ENCODE measurements at places on chromosomes 7 and 10. TPM values are rescaled to one million over a fixed set of nuclear protein-coding genes. Genes with fewer than 3 reads are reported as not detected.
A peak's percentile ranks its signal among the peaks of the same experiment; 100 is the strongest.

CRYGN gene
- total RNA-seq, result not detected

KNDC1 gene
- total RNA-seq, result 7.1 TPM

CLRN3 gene
- total RNA-seq, result not detected

GIMAP7 gene
- 45.0 TPM for total RNA-seq

SMO gene
- total RNA-seq, result 6.0 TPM

ANKRD2 gene
- total RNA-seq, result 1.1 TPM

MYPN gene
- total RNA-seq, result not detected

MCM7 gene
- total RNA-seq, result 55.7 TPM

DNA sequence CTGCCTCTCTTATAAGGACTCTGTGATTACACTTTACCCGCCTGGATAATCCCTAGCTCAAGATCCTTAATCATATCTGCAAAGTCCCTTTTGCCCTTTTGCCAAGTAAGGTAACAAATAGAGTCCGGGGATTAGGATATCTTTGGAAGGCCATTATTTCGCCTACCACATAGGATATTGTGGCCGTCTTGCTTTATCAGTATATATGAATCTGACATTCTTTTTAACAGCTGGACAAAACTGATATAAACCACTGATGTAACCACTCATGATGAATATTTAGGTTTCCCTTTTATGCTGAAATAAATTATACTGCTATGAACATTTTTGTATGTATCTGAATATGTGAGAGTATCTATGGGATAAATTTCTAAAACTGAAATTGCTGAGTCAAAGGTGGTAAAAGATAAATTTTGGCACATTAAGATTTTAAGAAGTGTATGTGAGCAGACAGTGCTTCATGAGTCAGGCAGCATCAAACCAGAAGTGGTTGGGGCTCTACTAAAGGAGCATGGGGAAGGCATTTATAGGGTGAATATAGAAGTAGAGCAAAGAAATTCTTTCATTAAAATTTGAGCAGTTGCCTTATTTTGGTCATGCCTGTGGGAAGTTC is 44.7 kb downstream of the AVL9 start:
- H3K36me3 ChIP-seq, result peaks cover 14% of the 10 kb centered on the region
- peaks cover 6% of the 10 kb centered on the region for H3K4me1 ChIP-seq
- DNase-seq, result no peak
- no peak overlapping the region for H3K4me3 ChIP-seq
- H3K27me3 ChIP-seq, result no peaks in the 10 kb centered on the region

- peaks cover 11% of the 10 kb centered on the region for H3K36me3 ChIP-seq
- H3K27ac ChIP-seq, result peak overlapping the region; percentile 78
- H3K4me3 ChIP-seq, result peak overlapping the region; percentile 11
These were observed 20.0 kb downstream of the XPNPEP1 start for GRCh38 chr10:109902992-109903947.

DNA sequence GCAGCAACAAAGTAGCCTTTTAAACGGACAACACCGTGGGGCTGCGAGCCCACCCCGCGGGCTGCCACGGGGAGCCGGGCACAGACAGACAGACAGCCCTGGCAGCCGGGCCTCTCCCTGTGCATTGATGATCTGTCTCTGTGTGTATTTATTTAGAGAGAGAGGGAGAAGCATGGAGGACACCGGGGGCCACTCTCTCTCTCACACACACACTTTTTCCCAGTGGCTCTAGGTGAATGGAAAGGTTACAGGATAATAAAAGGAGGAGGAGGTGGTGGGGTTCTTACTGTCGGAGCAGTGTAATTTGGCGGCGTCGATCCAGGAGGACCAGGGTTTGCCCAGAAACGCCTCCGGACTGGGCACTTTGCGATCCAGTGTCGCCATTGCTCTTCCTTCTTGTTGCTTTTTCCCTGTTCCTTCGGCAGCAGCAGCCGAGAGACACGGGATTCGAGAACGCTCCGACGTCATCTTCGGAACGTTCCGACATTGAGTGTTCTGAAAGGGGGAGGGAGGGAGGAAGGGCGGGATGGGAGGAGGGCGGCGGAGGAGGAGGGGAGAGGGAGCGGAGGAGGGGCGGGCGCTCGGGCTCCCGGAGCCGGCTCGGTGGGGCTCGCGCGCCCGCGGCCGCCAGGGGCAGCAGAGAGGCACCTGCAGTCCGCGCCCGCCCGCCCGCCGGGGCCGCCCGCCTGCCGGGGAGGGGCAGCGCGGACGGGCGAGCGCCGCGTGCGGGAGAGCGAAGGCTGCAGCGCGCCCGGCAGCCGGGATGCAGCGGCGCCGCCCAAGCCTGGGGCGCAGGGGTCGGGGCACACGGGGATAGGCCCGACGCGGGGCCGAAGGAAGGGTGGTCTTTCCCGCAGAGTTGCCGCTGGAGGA is at the start of gene ATXN7L1:
Gene ATXN7L1 (minus strand): TSS at position 509 of the 873 bp plus-strand sequence. CDS start 41 bp downstream, at position 468.
- H3K36me3 ChIP-seq, result no peaks in the 10 kb centered on the region
- peak within 1 kb of the TSS; percentile 66 for H3K27ac ChIP-seq
- peaks cover 10% of the 10 kb centered on the region for H3K4me1 ChIP-seq
- peak within 1 kb of the TSS; percentile 82 for H3K4me3 ChIP-seq
- H3K27me3 ChIP-seq, result no peaks in the 10 kb centered on the region

- H3K36me3 ChIP-seq, result no peaks in the 10 kb centered on the region
- peaks cover 24% of the 10 kb centered on the region for H3K27me3 ChIP-seq
- H3K4me3 ChIP-seq, result no peak overlapping the region
- no peak for DNase-seq
These were observed 1.3 kb downstream of the AFAP1L2 start for GRCh38 chr10:114402871-114403540.

GRCh38 chr7:151376218-151376902 is 33.5 kb downstream of the WDR86 start:
- H3K36me3 ChIP-seq, result peaks cover 77% of the 10 kb centered on the region
- no peak overlapping the region for H3K27ac ChIP-seq
- H3K4me1 ChIP-seq, result peaks cover 7% of the 10 kb centered on the region
- peaks cover 4% of the 10 kb centered on the region for H3K27me3 ChIP-seq

GRCh38 chr7:34723866-34724490 is 66.0 kb downstream of the NPSR1 start:
- peaks cover 6% of the 10 kb centered on the region for H3K4me1 ChIP-seq
- DNase-seq, result no peak
- H3K27me3 ChIP-seq, result no peaks in the 10 kb centered on the region
- H3K36me3 ChIP-seq, result no peaks in the 10 kb centered on the region
- H3K27ac ChIP-seq, result no peak overlapping the region

GRCh38 chr10:77504873-77505257 is 132.7 kb downstream of the KCNMA1 start:
- peak; percentile 48 for DNase-seq
- no peaks in the 10 kb centered on the region for H3K27me3 ChIP-seq
- no peaks in the 10 kb centered on the region for H3K4me1 ChIP-seq
- peak overlapping the region; percentile 56 for H3K27ac ChIP-seq

GRCh38 chr10:85859859-85860258 is 506.7 kb downstream of the GRID1 start:
- H3K36me3 ChIP-seq, result no peaks in the 10 kb centered on the region
- H3K27me3 ChIP-seq, result no peaks in the 10 kb centered on the region
- no peak overlapping the region for H3K4me3 ChIP-seq
- no peak overlapping the region for H3K27ac ChIP-seq
- DNase-seq, result no peak

DNA sequence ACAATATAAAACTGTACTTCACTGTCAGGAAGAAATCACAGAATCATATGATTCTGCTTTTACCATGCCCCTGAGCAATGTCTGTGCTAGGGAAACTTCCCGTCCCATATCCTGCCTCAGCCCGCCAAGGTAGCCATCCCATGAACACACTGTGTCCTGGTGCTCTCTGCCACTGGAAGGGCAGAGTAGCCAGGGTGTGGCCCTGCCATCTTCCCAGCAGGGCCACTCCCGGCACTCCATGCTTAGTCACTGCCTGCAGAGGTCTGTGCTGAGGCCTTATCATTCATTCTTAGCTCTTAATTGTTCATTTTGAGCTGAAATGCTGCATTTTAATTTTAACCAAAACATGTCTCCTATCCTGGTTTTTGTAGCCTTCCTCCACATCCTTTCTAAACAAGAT is 31.8 kb downstream of the AP3M1 start:
- H3K4me3 ChIP-seq, result no peak overlapping the region
- no peaks in the 10 kb centered on the region for H3K4me1 ChIP-seq
- H3K27me3 ChIP-seq, result no peaks in the 10 kb centered on the region
- no peak for DNase-seq

GRCh38 chr7:142516038-142516501 is 233.2 kb upstream of the PRSS1 start:
- H3K27me3 ChIP-seq, result no peaks in the 10 kb centered on the region
- H3K36me3 ChIP-seq, result no peaks in the 10 kb centered on the region
- DNase-seq, result no peak
- H3K27ac ChIP-seq, result no peak overlapping the region
- H3K4me3 ChIP-seq, result no peak overlapping the region

GRCh38 chr7:16114633-16115032 is 306.7 kb downstream of the CRPPA start:
- H3K4me3 ChIP-seq, result no peak overlapping the region
- H3K4me1 ChIP-seq, result no peaks in the 10 kb centered on the region
- no peaks in the 10 kb centered on the region for H3K27me3 ChIP-seq
- no peaks in the 10 kb centered on the region for H3K36me3 ChIP-seq
- no peak for DNase-seq
- H3K27ac ChIP-seq, result no peak overlapping the region

GRCh38 chr7:151454932-151455530 is 15.1 kb upstream of the CRYGN start:
- H3K4me3 ChIP-seq, result no peak overlapping the region
- no peaks in the 10 kb centered on the region for H3K27me3 ChIP-seq
- peaks cover 9% of the 10 kb centered on the region for H3K4me1 ChIP-seq
- DNase-seq, result peak; percentile 18
- H3K36me3 ChIP-seq, result no peaks in the 10 kb centered on the region

DNA sequence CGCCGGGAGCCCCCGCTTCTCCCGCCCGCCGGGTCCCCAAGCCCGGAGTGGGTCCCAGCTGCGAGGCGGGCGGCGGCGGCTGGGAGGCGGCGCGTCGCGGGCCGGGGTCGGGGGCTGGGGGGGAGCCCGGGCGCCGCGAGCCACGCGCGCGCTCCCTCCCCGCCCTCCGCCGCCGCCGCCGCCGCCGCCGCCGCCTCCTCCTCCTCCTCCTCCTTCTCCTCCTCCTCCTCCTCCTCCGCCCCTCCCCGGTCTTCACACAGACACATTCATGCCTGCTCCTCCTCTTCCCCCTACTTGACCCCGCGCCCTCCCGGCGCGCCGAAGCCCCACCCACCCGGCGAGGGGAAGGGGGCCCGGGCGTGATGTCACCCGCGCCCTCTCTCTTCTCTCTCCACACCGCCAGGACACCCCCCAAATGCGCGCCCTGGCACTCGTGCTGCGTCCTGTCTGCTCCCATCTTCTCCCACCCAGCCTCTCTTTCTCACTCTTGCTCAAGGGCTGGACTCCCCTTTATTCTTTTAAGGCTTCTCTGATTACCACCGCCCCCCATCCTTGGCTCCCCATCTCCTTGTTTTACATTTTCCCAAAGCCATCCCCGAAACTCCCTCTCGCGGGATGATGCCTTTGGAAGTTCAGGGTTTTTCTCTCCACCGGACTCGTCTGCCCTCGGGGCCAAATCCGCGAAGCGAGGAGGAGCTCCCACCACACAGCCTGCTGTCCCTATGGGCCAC is 967 bp upstream of the GLI3 start:
- no peak for DNase-seq
- peaks cover 31% of the 10 kb centered on the region for H3K4me1 ChIP-seq
- H3K27me3 ChIP-seq, result no peaks in the 10 kb centered on the region
- no peaks in the 10 kb centered on the region for H3K36me3 ChIP-seq
- H3K4me3 ChIP-seq, result peak overlapping the region; percentile 73

GRCh38 chr7:85638394-85638793 is 451.5 kb upstream of the SEMA3D start:
- no peak overlapping the region for H3K27ac ChIP-seq
- no peak overlapping the region for H3K4me3 ChIP-seq
- no peaks in the 10 kb centered on the region for H3K27me3 ChIP-seq
- no peaks in the 10 kb centered on the region for H3K36me3 ChIP-seq
- no peaks in the 10 kb centered on the region for H3K4me1 ChIP-seq

GRCh38 chr10:48465860-48466521 is 138.9 kb downstream of the ARHGAP22 start:
- no peaks in the 10 kb centered on the region for H3K36me3 ChIP-seq
- no peak overlapping the region for H3K4me3 ChIP-seq
- H3K27ac ChIP-seq, result no peak overlapping the region
- no peaks in the 10 kb centered on the region for H3K27me3 ChIP-seq

DNA sequence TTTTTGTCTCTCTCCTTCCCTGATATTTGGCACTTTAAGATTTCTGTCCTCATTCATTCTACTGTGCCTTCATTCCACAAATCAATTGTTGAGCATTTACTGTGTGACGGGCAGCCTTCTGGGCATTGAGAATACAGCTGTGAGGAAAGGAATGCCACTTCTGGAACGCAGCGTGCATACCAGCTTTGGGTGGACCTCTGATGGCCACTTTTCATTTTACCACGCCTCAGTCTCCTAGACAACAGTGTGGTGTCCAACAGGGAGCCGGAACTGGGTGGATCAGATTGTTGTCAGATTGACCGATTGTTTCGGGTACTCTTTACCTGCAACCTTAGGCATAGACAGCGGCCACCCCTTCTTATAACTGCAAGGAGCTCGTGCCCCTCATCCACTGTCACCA is 222.7 kb upstream of the DPP6 start:
- no peaks in the 10 kb centered on the region for H3K4me1 ChIP-seq
- H3K36me3 ChIP-seq, result no peaks in the 10 kb centered on the region
- no peak overlapping the region for H3K27ac ChIP-seq
- no peaks in the 10 kb centered on the region for H3K27me3 ChIP-seq
- H3K4me3 ChIP-seq, result no peak overlapping the region
- no peak for DNase-seq

GRCh38 chr7:147023440-147023839 is 906.8 kb downstream of the CNTNAP2 start:
- DNase-seq, result no peak
- no peaks in the 10 kb centered on the region for H3K4me1 ChIP-seq
- H3K27me3 ChIP-seq, result no peaks in the 10 kb centered on the region
- no peak overlapping the region for H3K4me3 ChIP-seq

- no peaks in the 10 kb centered on the region for H3K27me3 ChIP-seq
- peaks cover 15% of the 10 kb centered on the region for H3K4me1 ChIP-seq
- H3K27ac ChIP-seq, result no peak overlapping the region
- H3K36me3 ChIP-seq, result peaks cover 4% of the 10 kb centered on the region
- no peak overlapping the region for H3K4me3 ChIP-seq
- no peak for DNase-seq
These were observed 171.9 kb downstream of the ARID5B start for GRCh38 chr10:62073429-62073828.

DNA sequence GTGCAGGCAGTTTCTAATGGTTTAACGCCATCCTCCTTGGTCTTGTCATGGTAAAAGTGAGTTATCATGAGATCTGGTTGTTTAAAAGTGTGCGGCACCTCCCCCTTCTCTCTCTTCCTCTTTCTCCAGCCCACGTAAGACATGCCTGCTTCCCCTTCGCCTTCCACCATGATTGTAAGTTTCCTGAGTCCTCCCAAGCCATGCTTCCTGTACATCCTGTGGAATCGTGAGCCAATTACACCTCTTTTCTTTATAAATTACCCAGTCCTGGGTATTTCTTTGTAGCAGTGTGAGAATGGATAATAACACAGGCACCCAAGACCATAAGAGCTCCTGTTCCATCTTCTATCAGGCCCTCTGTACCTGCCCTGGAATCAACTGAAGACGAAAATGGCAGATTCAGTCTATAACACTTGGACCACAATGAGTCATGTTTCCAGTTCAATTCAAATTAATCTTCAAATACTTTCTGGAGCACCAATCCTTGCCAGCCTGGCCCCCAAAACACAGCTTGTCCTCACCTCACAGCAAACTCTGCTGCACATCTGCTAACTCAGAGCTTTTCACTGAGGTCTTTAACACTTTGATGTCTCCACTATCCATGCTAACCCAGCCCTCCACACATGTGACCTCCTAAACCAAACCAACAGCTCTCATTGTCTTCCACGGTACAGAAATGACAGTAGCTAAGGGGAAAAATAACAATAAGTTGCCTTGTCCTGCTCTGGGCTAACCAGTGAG is 73.2 kb downstream of the SFMBT2 start:
- no peak for DNase-seq
- H3K27me3 ChIP-seq, result no peaks in the 10 kb centered on the region
- H3K4me3 ChIP-seq, result no peak overlapping the region
- H3K27ac ChIP-seq, result no peak overlapping the region
- H3K36me3 ChIP-seq, result no peaks in the 10 kb centered on the region

Data from upper lobe of left lung (tissue), 6 donors.